NCI-H1092 (cell line): ENCODE measurements at places on chromosomes 3 and 15.

- DNase-seq: peak; percentile 67
These were observed 101.5 kb downstream of the FBLN2 start for GRCh38 chr3:13650210-13651056.

DNA sequence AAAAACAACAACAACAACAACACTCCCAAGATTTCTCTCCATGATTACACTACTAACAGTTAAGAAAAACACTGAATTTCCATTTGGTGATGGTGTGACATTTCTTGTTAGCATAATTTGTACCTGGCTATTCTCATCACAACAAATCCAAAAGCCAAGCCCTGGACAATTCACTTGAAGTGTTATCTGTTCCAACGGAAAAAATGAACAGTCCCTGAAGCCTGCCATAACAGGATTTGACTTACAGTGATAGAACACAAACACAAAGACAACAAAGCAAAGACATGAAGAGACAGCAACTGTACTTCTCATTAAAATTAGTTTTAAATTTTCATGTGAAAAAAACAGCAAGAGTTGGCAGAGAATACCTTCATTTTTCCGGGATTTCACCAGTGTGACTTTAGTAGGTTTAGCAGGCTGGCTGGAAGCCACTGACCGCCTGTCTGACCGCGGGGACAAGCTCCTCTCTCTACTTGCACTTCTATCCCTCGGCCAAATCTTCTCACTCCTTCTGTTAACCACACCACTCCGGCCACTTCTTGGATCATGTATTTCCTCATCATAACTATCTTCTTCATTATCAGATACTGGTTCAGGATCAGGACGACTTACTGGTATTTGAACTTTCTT, 56.3 kb downstream of the TJP1 start:
- no peak for DNase-seq

DNA sequence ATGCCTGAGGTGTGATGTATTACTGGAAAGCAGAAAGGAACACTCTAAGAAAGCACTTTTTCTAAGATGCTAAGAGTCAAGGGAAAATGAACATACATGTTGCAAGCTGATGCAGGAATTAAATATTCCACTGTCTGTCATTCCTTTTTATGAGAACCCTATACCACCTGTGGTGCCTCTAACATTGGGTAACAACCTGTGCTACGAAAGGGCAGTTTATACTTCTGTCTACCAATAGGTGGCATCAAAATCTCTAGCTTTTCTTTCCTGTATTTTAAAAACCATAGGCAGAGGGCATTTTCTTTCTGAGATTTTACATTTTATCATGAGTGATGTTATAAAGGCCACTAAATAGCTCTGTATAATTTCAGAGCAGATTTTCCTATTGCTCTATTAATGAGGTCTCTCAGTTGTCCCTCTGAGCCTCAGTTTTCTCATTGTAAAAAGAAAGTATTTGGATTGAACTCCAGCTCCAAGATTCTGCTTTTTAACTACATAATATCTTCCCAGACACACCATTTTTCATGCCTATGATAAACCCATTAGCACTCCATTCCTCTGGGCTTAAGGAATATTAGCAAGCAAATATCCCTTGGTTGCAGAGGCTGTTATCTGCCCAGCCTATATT, 3.5 kb upstream of the CPNE4 start:
- peak; percentile 8 for DNase-seq

DNA sequence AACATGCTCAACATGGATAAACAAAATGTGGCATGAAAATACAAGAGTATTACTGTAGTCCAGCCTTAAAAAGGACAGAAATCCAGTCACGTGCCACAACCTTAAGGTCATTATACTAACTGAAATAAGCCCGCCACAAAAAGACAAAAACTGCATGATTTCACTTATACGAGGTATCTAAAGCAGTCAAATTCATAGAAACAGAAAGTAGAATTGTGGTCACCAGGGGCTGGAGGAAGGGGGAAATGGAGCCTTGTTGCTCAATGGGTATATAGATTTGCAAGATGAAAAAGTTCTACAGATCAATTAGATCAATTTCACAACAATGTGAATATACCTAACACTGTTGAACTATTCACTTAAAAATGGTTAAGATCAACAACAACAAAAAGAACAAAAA, 7.4 kb downstream of the GLB1 start:
- DNase-seq: no peak

DNA sequence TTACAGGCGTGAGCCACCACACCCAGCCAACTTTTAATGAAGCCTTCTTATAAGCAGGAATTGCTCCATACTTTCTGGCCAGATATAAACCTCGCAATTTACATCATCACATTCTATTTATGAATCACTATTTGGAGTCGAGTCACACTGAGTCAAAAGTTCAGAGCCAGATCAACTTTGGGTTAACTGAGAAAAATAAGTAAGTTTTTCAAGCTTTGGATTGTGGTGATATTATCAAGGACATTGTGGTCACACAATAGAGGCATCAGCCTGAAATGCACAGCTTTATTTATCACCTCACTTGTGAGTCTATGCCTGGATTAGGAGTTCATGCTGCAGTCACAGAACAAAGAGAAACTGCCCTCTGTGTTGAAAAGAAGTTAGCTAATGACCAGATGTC, 1163.5 kb downstream of the ROBO1 start:
- DNase-seq: no peak
